Hematopoietic multipotent progenitor cell (in vitro differentiated cells): ENCODE measurements at places on chromosomes 11 and 22. TPM values are rescaled to one million over a fixed set of nuclear protein-coding genes. Genes with fewer than 3 reads are reported as not detected.

GRCh38 chr11:36131721-36132397, 157.4 kb downstream of the COMMD9 start:
- DNase-seq, result peak; percentile 74

DNA sequence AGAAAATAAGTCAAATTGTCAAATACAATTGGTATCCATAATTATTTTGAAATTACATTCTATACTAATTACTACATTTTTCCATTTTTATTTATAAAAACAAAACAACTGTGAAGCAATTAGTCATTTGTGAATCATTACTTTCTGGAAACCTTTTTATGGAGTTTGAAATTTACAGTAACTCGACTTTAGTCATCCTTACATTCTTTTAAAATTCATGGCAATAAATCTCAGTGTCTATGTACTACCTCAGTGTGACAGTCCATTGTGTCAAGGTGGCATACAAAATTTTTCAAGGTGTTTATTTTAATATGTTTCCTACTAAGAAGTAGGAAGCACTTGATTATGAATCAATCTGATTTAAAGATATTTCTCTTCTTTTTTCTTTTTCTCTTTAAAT, 1949.4 kb upstream of the RAG2 start:
- no peak for DNase-seq

Gene ALDH3B1
- 30.7 TPM for total RNA-seq

Gene KCNJ1
- under 0.01 TPM for total RNA-seq

Gene CD81
- 294 TPM for total RNA-seq
